ENCODE measurements at places on chromosomes 7 and 10.

GRCh38 chr7:117630501-117630900 lies 150.7 kb downstream of the CFTR start:
- H3K4me1 ChIP-seq = no peaks in the 10 kb centered on the region
- H3K27ac ChIP-seq = no peak overlapping the region
- H3K4me3 ChIP-seq = no peak overlapping the region
- no peak for DNase-seq

DNA sequence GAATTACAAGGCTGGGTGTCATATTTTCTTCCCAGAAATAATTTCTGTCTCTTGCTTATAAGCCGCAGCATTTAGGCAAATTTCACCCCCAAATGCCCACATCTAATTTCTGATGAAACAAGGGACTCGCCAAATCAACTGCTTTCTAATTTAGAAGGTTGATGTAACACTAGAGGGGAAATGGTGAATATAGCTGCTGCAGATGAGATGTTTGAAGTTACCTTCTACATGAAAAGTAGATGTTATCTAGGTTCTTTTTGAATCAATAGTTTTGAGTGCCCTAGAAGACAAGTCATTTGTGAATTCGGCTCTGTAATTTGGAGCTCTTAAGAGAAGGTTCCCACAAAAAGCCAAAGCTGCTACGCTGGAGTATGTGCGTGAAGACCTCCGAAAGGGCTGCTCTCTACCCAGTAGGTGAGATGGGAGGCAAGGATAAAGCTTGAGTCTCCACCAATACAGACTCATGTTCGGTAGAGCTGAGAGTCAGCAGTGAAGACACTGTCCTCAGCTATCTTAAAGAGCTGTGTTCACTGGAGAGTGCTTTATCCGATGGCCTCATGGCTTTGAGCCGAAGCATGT lies 99.5 kb downstream of the FANK1 start:
- no peak overlapping the region for H3K4me3 ChIP-seq
- H3K27me3 ChIP-seq = peaks cover 9% of the 10 kb centered on the region
- no peaks in the 10 kb centered on the region for H3K4me1 ChIP-seq

- peaks cover 12% of the 10 kb centered on the region for H3K4me1 ChIP-seq
- H3K27me3 ChIP-seq = no peaks in the 10 kb centered on the region
- DNase-seq = no peak
- no peak overlapping the region for H3K4me3 ChIP-seq
- H3K36me3 ChIP-seq = no peaks in the 10 kb centered on the region
- H3K27ac ChIP-seq = no peak overlapping the region
Observed at GRCh38 chr10:102581401-102581800, 62.9 kb upstream of the TRIM8 start.

- no peaks in the 10 kb centered on the region for H3K4me1 ChIP-seq
- no peak overlapping the region for H3K4me3 ChIP-seq
- H3K36me3 ChIP-seq = no peaks in the 10 kb centered on the region
- DNase-seq = no peak
- no peaks in the 10 kb centered on the region for H3K27me3 ChIP-seq
Observed at GRCh38 chr7:79221211-79221610, 232.3 kb downstream of the MAGI2 start.

DNA sequence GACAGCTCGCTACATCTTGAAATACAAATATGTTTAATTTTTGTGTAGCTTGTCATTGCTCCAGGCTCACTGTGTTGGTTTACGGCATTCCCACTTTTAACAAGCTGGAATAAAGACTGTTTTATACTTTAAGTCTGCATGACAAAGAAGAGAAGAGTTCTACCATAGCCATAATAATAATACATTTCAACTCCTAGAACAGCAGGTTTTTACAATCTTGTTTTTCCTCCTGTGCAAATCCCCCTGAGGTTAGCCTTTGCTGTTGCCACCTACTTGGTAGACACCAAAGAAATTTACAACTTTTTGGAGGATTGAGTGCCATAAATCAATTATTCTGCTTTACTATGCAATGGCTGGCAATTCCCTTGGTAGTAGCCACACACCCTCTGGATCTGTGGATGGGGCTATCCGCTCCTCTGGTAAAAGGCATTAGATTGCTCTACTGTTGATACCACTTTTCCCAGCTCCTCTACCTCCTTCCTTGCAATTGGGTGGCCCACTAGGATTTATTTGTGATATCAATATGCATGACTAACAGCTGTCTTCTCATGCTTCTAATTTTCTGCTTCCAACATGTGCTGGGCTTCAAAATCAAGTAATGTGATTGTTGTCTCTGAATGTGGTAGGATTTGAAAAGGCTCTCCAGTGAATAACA lies 60.2 kb downstream of the SFMBT2 start:
- DNase-seq = no peak
- no peaks in the 10 kb centered on the region for H3K27me3 ChIP-seq
- H3K4me3 ChIP-seq = no peak overlapping the region
- H3K27ac ChIP-seq = no peak overlapping the region
- no peaks in the 10 kb centered on the region for H3K4me1 ChIP-seq

GRCh38 chr10:127154831-127155620 lies 41.4 kb downstream of the INSYN2A start:
- no peaks in the 10 kb centered on the region for H3K36me3 ChIP-seq
- DNase-seq = no peak
- H3K4me3 ChIP-seq = no peak overlapping the region
- H3K27ac ChIP-seq = no peak overlapping the region
- H3K27me3 ChIP-seq = no peaks in the 10 kb centered on the region
- H3K4me1 ChIP-seq = no peaks in the 10 kb centered on the region

GRCh38 chr10:98474628-98475027 lies 27.9 kb upstream of the HPS1 start:
- no peaks in the 10 kb centered on the region for H3K36me3 ChIP-seq
- no peaks in the 10 kb centered on the region for H3K4me1 ChIP-seq
- H3K27ac ChIP-seq = no peak overlapping the region
- H3K4me3 ChIP-seq = no peak overlapping the region
- no peak for DNase-seq

- no peak for DNase-seq
- H3K4me3 ChIP-seq = no peak overlapping the region
- no peaks in the 10 kb centered on the region for H3K36me3 ChIP-seq
Observed at GRCh38 chr10:14498326-14498725, 167.6 kb upstream of the FRMD4A start.

GRCh38 chr7:50558294-50559053 lies 6.7 kb downstream of the DDC start:
- DNase-seq = no peak
- no peaks in the 10 kb centered on the region for H3K4me1 ChIP-seq
- no peak overlapping the region for H3K27ac ChIP-seq
- H3K27me3 ChIP-seq = peaks cover 44% of the 10 kb centered on the region

DNA sequence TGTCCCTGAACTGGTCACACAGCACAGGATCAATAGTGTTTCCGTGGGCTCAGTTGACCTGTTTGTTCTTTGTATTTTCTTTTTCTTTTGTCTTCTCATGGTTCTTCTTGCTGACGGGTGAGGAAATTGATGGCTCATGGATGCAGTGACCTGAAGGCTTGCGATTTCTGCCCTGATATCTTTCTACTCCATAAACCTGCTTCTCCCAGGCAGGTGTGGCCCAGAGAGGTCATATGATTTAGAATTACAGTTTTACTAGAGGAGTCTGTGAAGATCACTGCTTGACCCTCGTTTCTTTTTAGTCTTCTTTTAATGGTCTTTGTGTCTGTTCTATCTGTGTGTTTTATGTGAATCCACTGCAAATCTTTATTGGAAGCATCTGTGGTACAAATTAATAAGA lies 195.1 kb upstream of the KLF6 start:
- H3K36me3 ChIP-seq = peaks cover 30% of the 10 kb centered on the region
- H3K27ac ChIP-seq = peak overlapping the region; percentile 74
- no peak overlapping the region for H3K4me3 ChIP-seq
- H3K4me1 ChIP-seq = peaks cover 47% of the 10 kb centered on the region
- H3K27me3 ChIP-seq = peaks cover 3% of the 10 kb centered on the region

GRCh38 chr10:43680035-43680434 lies 31.4 kb upstream of the ZNF32 start:
- H3K4me1 ChIP-seq = no peaks in the 10 kb centered on the region
- DNase-seq = no peak
- H3K27me3 ChIP-seq = peaks cover 44% of the 10 kb centered on the region
- no peak overlapping the region for H3K27ac ChIP-seq
- H3K36me3 ChIP-seq = no peaks in the 10 kb centered on the region
- H3K4me3 ChIP-seq = no peak overlapping the region

DNA sequence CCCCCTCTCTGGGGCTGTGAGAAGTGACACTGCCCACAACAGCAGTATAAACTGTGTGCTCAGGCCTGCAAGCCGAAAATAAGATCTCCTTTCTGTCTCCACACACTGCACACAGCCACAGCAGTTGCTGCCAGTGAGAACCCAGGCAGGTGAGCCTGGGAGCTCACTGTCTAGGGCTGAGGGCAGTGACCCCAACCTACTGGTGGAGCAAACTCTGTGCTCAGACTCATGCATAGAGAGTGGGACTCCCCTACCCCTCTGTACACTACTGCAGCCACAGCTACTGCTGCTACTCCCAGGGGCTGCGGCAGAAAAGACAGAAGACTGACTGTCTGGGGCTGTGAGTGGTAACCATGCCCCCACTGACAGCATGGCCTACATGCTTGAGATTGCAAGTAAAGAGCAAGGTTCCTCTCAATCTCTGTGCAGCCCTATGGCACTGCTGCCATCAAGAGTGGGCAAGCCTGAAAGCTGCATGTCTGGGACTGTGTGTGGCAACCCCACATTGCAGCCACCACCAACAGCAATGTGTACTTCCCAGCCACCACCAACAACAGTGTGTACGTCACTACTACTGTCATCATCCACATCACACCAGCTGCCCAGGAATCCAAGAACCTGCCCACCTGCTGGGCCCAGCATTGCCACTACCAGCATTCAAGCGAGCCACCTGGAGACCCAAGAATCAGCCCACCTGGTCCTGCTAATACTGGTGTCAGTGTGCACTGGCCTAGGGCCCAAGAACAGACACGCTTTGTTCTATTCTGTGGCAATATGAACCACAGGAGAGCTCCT lies 226.1 kb downstream of the XPNPEP1 start:
- no peaks in the 10 kb centered on the region for H3K4me1 ChIP-seq
- H3K4me3 ChIP-seq = no peak overlapping the region
- no peaks in the 10 kb centered on the region for H3K27me3 ChIP-seq
- no peak overlapping the region for H3K27ac ChIP-seq
- no peak for DNase-seq

- H3K27ac ChIP-seq = no peak overlapping the region
- H3K36me3 ChIP-seq = peaks cover 31% of the 10 kb centered on the region
- H3K4me3 ChIP-seq = no peak overlapping the region
- DNase-seq = no peak
Observed at GRCh38 chr10:50347394-50347802, 96.1 kb upstream of the ASAH2 start.

- peaks cover 58% of the 10 kb centered on the region for H3K36me3 ChIP-seq
- no peaks in the 10 kb centered on the region for H3K27me3 ChIP-seq
Observed at GRCh38 chr10:123187781-123188180, 33.6 kb downstream of the BUB3 start.

DNA sequence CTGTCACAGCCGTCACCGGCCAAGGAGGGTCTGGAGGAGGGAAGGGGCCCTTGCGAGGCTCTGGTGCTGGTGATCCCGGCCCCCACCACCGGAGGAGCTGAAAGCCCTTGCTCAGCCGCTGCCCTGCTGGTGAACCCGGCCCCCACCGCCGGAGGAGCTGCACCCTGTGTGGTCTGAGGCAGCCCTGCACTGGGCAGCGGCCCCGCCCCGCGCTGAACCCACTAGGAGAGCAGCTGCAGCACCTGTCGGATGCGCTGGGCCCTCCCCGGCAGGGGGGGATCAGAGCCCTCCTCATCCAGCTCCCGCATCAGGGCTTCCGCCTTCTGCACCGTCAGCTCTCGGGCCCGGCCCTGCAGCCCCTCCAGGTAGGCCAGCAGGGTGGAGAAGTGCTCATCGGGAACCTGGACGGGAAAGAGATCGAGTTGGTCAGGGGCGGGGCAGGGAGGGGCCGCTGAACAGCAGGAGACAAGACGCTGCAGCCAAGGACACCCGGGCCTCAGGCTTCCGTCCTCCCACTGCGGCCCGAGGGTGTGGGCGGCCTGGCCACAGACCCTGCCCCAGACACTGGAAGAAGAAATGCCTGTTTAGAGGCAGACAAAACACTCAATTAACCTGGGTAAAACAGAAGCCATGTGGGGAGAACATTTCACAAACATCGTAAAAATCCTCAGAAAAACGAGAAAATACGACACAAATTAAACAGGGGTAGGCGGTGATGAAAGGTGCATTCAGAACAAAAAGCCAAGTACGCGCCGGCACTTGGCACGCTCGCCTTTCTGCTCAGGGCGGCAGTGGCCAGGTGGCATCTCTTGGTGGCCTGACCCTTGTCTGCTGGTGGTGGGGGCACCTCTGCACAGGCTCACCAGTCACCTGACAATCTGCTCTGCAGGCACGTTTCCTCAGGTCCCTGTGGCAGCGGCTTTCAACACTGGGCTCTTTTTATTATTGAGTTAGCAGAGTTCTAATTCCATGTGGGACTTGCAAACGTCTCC lies 14.7 kb downstream of the CYP2W1 start:
- H3K4me1 ChIP-seq = no peaks in the 10 kb centered on the region
- DNase-seq = no peak
- peaks cover 4% of the 10 kb centered on the region for H3K27me3 ChIP-seq

GRCh38 chr10:101778781-101779543 lies 3.0 kb upstream of the FGF8 start:
- H3K27ac ChIP-seq = no peak overlapping the region
- H3K4me1 ChIP-seq = peaks cover 57% of the 10 kb centered on the region
- peak overlapping the region; percentile 66 for H3K4me3 ChIP-seq
- peak; percentile 41 for DNase-seq
- peaks cover 7% of the 10 kb centered on the region for H3K36me3 ChIP-seq

DNA sequence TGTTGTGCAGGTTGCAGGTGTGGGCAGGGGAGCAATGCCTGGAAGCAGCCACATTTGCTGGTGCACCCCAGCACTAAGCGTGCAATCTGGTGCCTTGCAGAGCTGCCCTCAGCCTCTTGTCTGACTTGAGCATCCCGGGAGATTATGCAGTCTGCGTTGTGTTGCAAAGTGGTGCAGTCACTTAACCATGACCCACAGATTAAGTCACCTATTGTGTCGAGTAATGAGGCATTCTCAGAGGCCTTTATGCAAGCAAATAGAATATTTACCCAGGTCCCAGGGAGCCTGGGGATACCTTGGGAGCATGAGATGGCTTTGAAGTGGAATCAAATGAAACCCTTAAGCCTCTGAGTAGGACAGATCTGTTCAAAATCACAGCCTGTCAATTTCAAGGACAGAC lies 529.0 kb downstream of the TYW1 start:
- H3K36me3 ChIP-seq = no peaks in the 10 kb centered on the region
- H3K27me3 ChIP-seq = no peaks in the 10 kb centered on the region
- no peak overlapping the region for H3K4me3 ChIP-seq
- H3K27ac ChIP-seq = no peak overlapping the region

DNA sequence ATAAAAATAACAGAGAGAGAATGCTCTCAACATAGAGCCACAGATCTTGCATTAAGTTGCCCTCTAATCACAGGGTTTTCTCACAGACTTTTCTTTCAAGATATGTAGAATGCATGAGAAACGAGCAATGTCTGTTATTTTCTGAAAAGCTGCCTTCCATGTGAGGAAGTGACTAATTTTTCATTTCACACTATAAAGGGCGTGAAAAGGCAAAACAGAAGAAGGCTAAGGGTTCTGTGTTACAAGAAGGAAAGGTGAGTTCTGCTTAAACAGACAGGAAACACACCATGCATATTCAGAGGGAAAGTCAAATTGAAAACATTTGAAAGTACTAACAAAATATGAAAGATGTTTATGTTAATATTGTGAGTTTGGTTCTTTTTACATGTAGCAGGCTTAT lies 189.2 kb downstream of the SEMA3D start:
- no peak for DNase-seq
- no peaks in the 10 kb centered on the region for H3K27me3 ChIP-seq
- H3K4me1 ChIP-seq = peaks cover 9% of the 10 kb centered on the region
- H3K36me3 ChIP-seq = no peaks in the 10 kb centered on the region
- H3K27ac ChIP-seq = no peak overlapping the region

All from activated naive CD4-positive, alpha-beta T cell treated with anti-CD3 and anti-CD28 coated beads, Interleukin-2, amount 10 ng/mL, durations not matched to agents 7 days and 5 days (primary cell).